ENCODE measurements at places on chromosomes 7 and 10.
A peak's percentile ranks its signal among the peaks of the same experiment; 100 is the strongest.

DNA sequence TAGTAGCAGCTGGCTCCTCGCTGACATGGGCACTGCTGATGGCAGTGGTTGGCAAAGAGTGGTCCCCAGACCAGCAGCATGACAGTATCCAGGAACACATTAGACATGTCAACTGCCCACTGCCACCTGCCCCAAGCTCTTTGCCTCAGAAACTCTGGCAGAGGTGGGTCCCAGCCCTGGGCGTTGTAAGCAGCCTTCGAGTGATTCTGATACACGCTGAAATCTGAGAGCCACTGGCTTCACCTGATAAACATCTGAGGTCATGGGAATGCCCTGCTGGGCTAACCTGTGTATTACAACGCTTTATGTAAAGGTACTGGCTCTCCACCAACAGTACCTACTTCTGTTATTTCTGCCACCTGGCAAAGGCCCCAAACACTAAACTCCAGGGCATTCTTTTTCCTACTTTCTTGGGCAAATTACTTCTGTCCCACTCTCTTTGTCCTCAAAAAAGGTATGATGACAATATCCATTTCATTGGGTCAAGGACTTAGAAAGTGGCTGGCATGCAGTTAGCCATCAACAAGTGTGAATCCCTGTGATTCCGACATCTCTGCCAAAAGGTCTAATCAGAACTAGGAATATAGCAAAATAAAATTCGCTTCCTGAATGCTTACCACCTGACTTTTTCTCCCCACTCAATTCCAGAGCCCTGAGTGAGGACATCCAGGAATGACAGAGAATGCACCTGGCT, 9.2 kb downstream of the SGMS1 start:
- DNase-seq: no peak

- no peak for DNase-seq
Measured at GRCh38 chr10:70109064-70109729, 23.4 kb downstream of the AIFM2 start.

DNA sequence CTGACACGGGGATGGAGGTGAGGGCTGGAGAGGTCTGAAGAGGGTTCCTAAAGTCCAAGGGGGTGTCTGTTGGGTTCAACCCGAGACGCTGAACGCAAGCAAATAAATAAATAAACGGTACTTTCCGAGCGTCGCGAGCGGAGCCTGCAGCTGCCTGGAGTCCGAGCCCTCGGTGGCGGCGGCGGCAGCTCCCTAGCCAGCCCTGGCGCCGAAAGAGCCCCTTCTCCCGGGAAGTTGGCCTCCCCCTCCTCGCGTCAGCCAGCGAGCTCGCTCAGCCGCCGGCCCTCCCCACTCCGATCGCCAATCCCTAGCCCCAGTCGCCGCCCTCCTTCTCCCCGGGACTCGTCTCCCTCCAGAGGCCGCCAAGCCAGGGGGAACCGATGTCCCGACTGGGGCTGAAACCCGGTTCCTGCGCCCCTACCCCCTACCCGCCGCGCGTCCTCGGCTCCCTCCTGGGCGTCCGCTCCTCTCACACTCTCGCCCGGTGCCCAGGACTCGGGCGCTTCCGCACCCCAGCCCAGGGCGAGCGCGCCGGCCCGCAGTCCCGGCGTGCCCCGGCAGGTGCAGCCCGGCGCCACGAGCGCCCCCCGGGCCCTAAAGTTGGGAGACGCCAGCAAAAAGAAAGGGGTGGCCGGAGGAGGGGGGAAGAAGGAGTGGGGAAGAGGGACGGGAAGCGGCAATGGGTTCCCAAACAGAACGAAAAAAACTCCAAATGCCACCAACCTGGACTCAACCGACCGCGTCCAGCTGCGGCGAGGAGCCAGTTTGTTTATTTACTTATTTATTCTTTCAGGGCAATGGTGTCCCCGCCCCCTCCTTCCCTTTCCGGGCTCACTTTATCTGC, at the start of gene GFRA1:
Gene GFRA1, minus strand, starts transcription at position 767 of the 844 bp plus-strand sequence. CDS start 1,177 bp downstream, outside the sequence.
- DNase-seq: peak; percentile 25

GRCh38 chr7:24576171-24577025, 3.1 kb downstream of the PALS2 start:
- no peak for DNase-seq

GRCh38 chr7:51064688-51065087, 251.9 kb downstream of the COBL start:
- no peak for DNase-seq

DNA sequence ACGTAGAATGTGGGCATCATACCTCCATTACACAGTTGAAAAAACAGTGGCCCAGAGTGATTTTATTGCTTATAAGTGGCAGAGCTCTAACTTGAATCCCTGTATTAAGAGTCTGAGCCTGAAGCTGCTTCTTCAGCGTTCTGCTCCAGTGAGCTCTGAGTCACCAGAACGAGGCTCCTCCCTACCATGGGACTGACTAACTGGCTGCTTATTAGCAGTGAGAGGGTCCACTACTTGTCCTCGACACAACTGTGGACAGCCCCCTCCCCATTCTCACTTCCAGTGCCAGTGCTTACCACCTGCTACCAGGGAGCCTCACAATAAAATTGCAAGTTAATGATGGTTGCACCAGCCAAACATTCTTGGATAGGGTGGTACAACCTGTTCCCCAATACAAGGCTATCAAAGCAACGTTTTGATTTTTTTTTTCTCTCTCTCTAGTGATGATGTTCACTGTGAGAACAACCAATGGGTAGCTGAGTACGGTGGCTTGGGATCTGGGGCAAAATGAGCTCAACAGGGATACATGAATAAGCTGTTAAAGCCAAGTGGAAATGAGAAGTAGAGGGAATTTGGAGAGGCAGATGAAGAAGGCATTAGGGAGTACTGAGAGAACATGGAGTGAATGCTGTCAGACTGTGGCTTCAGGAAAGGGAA, 2.7 kb upstream of the NRG3 start:
- no peak for DNase-seq

GRCh38 chr7:27389496-27389895, 146.9 kb downstream of the EVX1 start:
- DNase-seq: no peak

- DNase-seq: no peak
Measured at GRCh38 chr10:3427347-3427746, 254.8 kb upstream of the PITRM1 start.

DNA sequence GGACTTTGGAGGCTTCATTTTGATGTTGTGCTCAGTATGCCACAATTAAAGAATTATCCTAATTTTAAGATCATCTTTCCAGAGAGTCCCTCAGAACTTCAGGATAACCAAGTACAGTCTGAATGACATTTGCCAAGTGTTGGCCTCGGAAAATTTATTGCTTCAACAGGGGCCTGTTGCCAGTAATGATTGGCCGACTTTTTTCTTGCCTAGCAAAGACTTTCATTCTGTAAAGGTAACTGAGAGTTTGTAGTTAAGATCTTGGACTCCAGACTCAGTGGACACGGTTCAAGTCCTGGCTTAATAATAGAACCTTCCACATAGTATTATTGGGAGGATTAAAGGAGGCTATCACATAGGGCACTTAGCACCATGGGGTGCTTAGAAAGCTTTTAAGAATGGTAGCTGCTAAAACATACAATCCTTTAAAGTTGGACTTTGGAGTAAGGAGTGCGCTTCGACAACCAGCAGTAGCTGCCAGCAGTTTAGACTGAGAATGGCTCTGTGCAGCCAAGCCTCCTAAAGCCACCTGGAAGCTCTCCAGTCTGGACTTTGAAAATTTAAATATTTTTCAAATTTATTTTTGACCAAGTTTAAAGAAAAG, 90.0 kb downstream of the PLCE1 start:
- DNase-seq: no peak

GRCh38 chr10:11303361-11304170, 285.9 kb downstream of the CELF2 start:
- peak; percentile 69 for DNase-seq

GRCh38 chr10:33321516-33321915, 13.0 kb downstream of the NRP1 start:
- DNase-seq: no peak

DNA sequence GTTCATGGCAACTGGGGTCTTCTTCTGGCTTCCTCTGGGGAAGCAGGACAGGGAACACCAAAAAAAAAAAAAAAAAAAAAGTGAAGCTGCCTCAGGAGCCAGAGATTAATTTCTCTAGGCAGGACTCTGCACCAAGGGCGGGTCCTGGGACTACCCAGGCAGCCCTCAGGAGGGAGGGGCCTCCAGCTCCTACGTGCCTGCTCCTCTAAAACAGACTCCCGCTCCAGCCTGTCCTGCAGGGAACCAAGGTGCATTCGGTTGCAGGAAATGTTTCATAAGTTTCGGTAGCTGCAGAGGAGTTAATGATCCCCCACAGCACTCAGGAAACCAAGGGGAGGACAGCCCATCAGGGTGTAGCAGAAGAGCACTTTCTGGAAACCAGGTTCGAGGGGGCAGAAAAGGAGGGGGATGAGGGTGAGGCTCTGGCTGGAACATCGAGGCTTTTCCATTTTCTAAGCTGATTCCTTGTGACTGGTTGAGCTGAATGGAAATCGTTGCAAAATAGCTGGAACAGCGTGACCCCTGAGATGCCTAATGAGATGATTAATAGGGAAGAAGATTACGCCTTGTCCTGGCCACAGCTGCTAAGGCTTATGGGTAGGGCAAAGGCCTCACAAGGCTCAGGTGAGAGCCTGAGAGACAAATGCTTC, 84.2 kb downstream of the STRA8 start:
- DNase-seq: no peak

- DNase-seq: no peak
Measured at GRCh38 chr10:59397961-59398360, 35.6 kb upstream of the FAM13C start.

DNA sequence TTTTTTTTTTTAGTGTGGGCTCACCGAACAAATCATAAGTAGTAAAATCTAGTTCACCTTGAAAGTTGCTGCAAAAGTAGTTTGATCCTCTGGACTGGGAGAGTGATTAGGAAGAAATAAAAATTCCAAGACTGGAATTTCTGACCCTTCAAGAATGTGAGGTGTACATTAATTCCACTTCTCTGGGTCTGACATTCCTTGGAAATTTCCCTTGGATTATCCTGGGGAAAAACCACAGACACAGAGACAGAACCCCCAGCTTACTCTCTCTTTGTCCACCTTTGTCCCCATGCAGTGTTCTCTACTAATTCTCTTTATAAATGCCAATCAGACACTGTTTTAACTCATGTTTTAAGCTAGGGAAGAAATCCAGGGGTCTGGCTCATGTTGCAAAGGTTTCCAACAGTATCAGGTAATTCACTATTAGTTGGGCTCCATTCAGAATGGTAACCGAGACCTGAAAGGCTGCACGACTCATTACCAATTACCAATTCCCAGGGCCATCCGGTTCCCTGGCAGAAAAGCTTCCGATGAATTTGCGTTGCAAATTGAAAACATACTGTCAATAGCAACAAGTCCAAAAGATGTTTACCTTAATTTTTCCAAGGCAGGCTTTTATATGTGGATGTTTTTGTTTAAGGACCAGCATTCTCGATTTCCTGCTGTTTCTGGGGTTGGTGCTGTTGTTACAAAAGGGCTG, 86.3 kb downstream of the BAMBI start:
- DNase-seq: no peak

GRCh38 chr7:91079487-91079886, 184.7 kb upstream of the FZD1 start:
- DNase-seq: no peak

DNA sequence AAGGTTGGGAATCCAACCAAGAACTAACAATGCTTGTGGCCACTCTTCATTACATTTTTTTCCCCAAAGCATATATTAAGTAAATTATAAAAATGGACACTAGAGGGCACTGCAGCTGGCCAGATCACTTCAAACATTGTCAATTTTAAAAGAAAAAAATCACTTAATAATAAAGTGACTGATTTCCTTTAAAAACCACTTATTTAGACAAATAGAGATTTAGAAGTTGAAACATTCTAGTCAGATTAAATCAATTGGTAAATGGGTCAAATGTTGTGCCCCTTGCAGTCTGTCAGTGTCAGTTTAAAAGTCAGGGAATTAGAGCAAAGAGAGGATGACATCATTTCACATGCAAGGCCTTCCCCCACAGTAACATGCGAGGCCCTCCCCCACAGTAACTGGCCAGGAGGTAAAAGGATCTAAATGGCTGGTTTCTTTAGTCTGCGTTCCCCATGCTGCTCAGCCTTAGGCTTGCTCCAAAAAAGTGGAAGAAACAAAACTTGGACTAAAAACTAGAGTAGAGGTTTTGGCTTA, 177.9 kb downstream of the SKAP2 start:
- peak; percentile 77 for DNase-seq

GRCh38 chr7:20318933-20319332, 11.8 kb upstream of the ITGB8 start:
- no peak for DNase-seq

DNA sequence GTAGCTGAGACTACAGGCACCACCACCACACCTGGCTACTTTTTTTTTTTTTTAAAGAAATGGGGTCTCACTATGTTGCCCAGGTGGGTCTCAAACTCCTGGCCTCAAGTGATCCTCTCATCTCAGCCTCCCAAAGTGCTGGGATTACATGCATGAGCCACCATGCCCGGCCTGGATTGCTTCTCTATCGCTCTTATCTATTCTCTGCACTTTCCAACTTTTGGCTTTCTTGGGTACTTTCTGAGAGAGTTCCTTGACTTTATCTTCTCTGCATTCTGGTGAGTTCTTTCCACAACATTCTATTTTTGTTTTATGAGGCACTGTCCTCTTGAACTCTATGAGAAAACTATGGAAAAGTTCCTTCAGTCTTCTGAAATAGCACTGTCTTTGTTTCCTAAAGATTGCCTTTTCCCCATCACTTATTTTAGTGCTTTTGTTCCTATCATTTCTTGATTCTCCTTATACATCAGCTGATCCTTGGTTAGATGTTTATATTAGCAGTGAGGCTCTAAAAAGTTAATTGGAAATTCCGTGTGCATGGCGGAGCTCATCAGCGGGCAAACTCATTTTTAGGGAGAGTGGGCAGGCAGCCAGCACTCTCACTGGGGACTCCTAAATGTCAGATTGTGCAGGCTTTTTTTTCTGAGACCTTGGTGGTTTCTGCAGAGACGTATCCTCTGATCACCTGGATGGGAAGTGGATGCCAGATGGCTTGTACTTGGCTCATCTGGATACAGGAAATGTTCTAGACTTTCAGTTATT, 43.9 kb downstream of the HIP1 start:
- peak; percentile 95 for DNase-seq
